ENCODE measurements at places on chromosomes 4 and X.
A peak's percentile ranks its signal among the peaks of the same experiment; 100 is the strongest.

DNA sequence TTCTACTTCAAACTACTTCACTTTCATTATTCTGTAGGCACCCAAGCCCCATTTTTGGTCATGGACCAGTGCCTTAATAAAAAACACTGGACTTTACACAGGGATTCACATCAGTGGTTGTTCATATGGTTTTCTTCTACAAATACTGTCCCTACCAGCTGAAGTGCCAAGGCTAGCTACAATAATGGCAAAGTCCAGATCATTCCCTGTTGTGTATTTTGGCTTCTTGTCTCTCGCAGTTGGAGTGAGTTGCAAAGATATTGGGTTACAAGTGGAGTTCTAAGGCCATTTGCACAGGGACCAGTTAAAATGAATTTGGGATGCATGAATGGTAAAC, 16.7 kb upstream of the ANKRD17 start:
- no peak for DNase-seq

GRCh38 chr4:77415689-77416088, 189.9 kb upstream of the CXCL13 start:
- DNase-seq = no peak

DNA sequence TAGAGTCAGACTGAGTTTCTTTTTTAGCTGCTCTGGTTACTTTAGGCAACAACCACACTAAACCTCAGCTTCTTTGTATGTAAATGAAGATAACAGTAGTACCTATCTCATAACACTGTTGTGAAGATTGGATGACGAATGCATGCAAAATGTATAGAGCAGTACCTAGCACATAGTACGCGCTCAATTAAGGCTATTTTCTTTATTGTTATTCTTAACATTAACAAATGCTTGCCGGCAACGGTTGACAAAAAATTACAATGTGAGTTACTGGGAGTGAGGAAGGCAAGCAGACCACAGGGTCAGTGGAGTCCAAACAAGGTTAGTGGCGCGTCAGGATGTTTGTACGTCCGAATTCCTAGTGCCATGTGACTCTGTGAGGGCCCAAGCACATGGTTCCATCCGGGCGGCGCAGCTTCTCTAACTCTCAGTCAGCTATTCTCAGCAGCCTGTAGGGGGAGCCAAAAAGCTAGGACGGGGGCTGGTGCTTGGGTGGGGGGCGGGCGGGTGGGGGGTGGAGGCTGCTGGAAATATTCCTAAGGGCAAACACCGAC, 821 bp upstream of the NALF2 start:
- no peak for DNase-seq

GRCh38 chr4:152342293-152342692, 193.6 kb downstream of the FBXW7 start:
- no peak for DNase-seq

DNA sequence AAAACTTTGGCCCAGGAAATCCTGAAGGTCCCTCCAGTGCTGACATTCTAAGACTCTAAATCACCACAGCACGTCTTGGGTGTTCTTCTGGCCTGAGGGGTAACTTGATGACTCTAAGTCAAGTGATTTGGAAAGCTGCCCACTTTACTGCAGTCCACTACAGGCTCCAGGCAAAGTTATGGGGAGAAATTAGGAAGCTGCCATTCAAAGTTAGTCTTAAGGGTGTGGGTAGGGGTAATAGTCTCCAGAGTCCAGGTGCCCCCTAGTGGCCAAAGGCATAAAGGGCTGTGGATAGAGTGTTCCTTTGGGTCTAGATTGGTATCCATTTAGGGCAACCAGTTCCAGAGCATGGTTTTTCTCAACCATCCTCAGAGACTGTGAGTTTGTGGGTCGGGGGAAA, 38.7 kb upstream of the SLC16A2 start:
- peak; percentile 16 for DNase-seq

GRCh38 chrX:54495814-54496516, at the start of gene FGD1:
Gene FGD1 (minus strand): TSS chrX:54496234. CDS start chrX:54495432, 802 bp downstream.
- DNase-seq = peak; percentile 59

DNA sequence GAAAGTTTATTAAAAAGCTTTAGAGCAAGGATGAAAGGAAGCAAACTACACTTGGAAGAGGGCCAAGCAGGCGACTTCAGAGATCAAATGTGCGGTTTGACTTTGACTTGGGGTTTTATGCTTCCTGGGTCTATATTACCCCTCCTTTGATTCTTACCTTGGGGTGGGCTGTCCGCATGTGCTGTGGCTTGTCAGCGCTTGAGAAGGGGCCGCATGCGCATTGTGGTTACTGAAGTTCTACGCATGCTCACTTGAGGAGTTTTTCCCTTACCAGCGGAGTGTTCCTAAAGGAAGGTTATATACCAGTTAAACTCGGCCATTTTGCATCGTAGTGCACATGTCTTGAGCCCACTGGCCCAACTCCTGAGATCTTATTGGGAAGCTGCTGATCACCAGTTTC, 9.9 kb downstream of the ZNF157 start:
- DNase-seq = no peak

GRCh38 chrX:71923516-71923915, 12.9 kb downstream of the NHSL2 start:
- no peak for DNase-seq

DNA sequence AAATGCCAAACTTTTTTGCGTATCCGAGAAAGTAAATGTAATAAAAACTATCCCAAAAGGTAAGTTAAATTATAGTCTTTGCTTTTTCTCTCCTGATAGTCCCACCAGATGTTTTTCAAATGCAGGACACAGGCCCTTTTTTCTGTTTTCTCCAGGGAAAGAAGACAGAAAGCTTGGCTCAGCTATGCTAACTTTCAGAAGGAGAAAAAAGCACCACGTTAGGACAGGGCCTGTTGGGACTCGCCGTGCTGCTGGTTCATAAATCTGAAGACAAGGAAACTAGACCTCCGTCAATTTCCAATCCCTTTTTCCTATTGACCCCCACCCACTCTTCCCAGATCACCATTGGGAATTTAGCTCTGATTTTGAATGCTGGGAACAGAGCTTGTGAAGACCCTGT, 220.9 kb upstream of the SFRP2 start:
- no peak for DNase-seq

- no peak for DNase-seq
Observed at GRCh38 chrX:113353134-113353533, 512.5 kb upstream of the AMOT start.

- no peak for DNase-seq
Observed at GRCh38 chr4:94621491-94622080, 136.2 kb upstream of the BMPR1B start.

DNA sequence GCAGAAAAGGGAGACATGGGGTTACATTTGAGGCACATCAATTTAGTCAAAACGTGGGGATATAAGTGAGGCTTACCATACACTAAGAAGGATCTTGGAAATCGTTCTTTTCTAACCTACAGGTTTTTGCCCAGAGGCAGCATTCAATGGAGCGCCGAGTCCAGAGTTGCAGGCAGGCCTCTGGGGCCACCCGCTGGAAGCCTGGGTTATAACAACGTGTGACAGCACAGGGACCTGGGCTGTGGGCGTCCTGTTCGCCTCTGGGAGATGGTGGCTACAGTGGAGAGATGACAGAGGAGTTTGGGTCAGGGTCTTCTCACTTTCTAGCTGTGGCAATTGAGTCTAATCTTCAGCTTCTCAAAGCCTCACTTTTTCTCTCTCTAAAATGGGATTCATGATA, 53.9 kb downstream of the ENPP6 start:
- DNase-seq = peak; percentile 73

DNA sequence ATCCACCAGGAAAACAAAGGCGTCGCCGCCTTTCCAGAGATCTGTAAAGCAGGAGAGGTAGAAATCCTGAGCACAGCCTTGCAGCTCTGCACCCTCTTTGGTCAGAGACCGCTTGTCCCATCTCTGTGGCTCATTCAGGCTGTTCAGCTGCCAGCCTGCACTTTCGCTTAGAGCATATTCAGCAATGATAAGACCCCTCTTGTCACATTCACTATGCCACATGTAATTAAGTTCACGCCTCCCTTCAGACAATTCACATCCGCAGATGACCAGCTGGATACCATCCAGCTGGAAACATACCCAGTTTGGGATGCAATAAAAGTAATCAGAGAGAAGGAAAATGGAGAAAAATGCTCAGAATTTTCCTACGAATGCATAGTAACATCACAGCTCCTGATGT, 335.4 kb downstream of the UNC5C start:
- DNase-seq = no peak

GRCh38 chr4:168757500-168757899, 252.6 kb downstream of the CBR4 start:
- no peak for DNase-seq

DNA sequence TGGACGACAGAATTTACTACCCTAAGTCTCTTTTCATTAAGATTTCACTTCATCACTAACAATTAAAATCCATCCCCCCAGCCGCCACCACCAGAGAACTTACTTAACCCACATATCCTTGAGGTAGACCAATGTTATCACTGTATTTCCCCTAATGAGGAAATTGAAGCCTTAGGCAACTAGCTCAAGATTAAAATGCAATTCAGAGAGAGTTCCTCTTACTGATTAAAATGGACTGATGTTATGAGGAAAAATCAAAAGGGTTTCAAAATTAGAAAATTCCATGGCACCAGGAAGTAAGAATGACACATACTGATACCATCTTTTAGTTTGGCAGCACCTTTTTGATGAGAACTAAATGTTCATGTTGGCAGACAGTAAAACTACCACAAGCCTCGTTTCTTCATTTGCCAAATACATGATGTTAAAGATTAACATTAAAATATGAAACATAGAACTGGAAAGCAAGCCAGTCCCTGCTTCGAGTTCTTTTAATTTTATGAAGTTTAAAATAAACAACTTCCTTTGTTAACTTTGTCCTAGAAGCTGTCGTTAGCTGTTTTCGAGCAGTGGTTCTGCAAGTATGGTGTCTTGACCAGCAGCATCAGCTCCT, 69.3 kb upstream of the CCDC160 start:
- DNase-seq = no peak

- DNase-seq = no peak
Observed at GRCh38 chr4:15717086-15717485, 14.2 kb downstream of the BST1 start.

GRCh38 chrX:40300286-40300890, 202.6 kb upstream of the BCOR start:
- no peak for DNase-seq

DNA sequence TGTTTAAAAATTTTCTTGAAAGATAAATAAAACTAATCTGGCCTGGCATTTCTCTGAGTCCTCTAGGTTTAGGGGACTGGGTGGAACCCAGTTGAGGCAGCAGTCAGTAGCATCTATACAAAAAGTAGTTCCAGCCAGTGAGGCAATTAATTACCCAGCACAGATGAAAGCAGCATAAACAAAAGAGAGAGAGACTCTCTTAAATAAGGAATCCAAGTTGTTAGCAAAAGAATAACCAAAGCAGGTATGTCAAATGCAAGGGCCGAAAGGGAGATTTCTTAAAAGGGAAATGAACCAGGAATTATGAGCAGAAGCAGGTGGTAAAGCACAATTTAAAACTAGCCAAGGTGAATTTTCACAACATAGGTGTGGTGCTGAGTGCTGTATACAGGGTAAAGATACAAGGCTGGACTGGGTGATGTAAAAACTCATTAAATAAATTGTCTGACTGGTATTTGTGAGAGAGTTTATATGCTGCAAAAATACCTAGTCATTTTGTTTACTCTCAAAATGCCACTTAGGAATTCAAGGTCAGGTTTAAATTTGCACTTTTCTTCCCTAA, 94.6 kb upstream of the GALNT7 start:
- no peak for DNase-seq

DNA sequence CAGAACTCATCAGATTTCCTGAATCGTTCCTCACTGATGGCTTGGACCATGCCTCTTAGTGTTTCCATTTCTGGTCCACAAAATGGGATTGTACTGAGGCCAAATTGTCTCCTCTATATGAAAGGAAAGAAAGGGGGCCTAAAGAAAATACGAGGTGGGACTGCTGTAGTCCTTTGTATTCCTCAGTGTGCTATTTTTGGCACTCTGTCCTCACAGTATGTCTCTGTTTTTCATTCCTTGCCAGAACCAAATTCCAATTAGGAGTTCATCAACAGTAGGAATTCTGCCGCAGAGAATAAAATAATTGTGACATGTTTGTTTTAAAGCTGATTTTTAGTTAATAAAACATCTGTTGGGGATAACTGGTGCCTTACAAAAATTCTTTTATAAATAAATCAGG, 515.7 kb downstream of the SMARCA1 start:
- DNase-seq = no peak

DNA sequence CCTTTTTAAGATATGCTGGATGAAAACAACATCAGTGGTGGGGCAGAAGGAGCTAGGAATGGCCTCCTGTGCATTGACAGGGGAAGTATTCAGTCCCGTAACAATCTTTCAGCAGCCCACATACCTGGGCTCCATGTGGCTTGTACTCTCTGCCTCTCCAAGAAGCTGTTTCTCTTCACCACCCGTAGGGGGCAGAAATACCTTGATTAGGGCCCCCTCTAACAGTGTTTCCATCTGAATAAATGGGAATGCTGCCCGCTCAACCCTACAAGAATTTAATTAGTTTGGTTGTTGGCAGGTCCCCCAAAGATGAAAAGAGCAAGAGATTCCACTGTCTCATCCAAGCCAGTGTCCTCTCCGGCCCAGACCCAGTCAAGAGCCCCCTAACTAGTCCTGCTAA, 155.2 kb downstream of the SMIM20 start:
- no peak for DNase-seq

DNA sequence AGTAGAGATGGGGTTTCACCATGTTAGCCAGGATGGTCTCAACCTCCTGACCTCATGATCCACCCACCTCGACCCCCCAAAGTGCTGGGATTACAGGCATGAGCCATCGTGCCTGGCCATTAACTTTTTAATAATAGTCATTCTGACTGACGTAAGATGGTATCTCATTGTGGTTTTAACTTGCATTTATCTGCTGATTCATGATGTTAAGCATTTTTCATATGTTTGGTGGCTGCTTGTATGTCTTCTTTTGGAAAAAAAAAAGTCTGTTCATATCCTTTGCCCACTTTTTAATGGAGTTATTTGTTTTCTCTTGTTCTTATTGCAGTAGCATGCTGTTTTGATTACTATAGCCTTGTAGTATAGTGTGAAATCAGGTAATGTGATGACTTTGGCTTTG, 45.8 kb downstream of the ANXA10 start:
- DNase-seq = no peak

DNA sequence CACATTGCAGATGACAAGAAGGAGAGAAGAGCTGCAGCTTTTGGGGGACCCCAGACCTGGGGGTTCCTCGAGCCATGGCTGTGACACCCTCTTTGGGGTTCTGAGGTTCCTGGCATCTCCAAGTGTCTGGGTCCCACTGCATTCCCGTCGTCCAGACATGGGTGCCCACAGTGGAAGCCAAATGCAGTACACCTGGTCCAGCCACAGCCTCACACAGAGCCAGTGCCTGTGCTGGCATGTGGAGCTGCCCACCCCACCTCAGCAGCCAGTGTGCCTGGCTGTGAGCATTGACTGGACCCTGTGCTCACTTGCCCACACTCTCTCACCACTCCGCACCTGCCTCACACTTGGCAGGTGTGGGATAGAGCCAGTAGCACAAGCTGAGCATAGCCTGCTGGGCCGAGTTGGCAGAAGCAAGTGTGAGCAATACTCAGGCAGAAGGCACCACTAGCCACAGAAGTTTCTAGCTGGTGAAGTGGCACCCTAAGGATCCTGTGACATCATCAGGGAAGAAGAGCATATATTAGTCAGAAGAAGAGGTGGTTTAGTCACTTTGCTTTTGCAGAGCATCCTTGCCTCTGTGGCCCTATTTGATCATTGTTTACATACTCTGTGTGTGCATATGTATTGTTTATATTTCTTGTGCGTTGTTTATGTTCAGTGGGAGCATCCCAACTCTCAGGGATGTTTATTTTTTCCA, 65.0 kb upstream of the MAGEB2 start:
- DNase-seq = no peak

- DNase-seq = no peak
Observed at GRCh38 chr4:173758132-173758531, 228.1 kb upstream of the HAND2 start.

- no peak for DNase-seq
Observed at GRCh38 chrX:124274438-124275181, 57.9 kb upstream of the TEX13D start.

All from pancreas (tissue), 10 donors.